ENCODE measurements at places on chromosomes 4 and X.
A peak's percentile ranks its signal among the peaks of the same experiment; 100 is the strongest.

DNA sequence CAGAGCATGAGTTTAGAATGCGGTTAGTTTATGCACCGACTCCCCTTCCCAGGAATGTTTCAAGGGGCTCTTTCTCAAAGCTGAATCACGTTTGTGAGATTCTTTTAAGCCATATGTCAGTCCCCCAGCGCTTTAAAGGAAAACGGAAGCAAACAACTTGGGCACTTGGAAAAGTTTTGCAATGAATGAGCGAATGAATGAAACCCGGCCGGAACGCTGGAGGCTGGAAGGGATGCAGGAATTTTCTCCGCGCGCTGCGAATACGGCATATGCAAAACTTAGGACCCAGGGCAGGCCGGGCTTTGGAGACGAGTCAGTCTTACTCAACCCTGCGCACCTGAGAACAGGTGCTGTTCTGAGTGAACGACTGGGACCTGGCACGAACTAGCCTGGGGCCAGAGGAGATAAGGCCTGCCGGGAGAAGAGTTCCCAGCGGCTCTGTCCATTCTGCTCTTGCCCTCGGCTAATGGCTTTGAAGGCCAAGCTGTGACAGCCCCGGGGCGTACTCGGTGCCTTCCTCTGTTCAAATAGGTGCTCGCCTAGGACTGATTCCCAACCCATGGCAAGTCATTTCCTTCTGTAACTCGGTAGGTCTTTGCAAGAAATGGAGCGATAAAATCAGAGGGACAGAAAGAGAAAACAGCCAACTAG is 743 bp upstream of the NRK start:
- DNase-seq: no peak

- peak; percentile 51 for DNase-seq
Measured at GRCh38 chr4:139314047-139314800, 11.9 kb upstream of the NDUFC1 start.

DNA sequence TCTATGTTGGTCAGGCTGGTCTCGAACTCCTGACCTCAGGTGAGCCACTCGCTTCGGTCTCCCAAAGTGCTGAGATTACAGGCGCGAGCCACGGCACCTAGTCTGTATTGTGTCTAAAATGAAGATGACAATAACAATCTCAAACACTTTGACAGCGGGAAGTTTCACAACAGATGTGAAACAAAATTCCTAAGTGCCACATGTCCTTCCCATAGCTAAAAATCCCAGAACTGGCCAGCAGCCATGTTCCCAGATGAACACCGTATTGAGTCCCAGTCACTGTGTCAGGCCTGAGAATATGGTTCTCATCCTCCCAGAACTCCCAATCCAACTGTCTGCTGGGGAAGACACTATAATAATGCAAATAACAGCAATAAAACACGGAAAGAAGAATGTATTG is 16.4 kb upstream of the KLHL8 start:
- no peak for DNase-seq

DNA sequence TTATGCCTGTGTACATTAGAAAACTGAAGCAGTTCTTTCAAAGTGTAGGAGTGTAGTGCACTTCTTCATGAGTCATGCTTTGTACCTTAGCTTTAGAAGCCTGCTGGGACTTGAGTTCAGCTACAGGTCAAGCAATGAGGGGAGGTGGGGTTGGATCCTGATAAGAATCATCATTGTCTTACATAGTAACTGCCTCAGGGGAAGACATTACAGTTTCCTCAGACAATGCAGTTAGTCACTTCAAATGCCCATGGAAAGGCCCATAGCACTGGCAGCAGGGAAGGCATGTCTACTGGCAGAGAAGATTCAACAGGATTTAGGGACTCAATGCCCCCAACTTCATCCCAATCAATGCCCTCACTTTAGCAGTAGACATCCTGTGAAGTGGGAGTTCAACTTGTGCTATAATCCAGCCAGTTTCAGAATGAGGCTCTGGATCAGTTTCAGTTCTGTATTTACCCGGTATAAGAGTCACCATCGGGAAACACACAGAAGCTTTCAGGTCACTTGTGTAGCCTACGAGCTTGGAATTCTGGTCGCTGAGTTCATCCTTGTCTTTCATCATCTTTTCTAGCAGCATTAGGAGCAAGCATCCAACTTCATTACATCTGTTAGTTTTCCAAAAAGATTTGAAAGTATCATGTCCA is 1216.5 kb downstream of the RAPGEF2 start:
- no peak for DNase-seq

- no peak for DNase-seq
Measured at GRCh38 chrX:136221851-136222513, 29.2 kb downstream of the MAP7D3 start.

GRCh38 chrX:20029728-20030127 is 38.9 kb upstream of the BCLAF3 start:
- no peak for DNase-seq

DNA sequence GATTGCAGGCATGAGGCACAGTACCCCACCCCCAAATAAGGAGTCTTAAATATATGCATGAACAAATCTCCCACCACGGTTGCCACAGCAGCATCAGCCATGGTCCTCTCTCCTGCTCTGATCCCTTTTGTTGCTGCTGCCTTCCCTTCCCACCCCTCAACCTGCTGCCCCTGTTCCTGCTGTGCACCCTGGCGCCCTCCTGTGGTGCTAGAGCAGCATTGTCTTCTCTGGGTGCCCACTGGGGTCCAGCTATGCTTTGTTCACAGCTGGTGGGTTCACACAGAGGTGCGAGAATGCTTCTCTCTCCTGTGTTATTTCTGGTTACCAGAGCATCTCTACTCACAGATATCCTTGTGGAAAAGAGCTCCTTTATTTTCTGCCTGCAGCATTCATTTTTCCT is 116.2 kb downstream of the GATB start:
- no peak for DNase-seq

GRCh38 chrX:27555514-27555913 is 34.6 kb upstream of the DCAF8L2 start:
- DNase-seq: no peak

DNA sequence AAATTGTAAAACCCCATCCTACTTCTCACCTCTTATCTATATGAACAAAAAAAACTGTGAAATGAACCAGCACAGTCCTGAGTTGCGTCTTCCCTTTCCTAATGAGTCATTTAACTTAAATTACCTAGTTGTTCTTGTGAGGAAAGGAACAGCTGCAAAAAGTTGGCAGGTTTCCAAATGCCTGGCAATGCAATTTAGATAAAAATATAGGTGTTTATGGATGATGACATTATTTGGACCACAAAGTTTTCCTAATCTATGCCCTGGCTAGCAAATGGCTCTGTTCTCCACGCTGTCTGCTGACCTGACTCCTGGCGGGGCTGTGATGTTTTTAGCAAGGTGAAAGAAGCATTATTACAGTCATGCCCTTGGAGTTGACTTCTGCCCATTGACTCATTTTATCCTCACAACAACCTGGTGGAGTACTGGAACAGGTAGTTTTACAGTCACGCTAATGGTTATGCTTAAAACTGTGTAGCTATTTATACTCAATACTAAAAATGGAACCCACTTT is 29.8 kb upstream of the RELL1 start:
- DNase-seq: no peak

DNA sequence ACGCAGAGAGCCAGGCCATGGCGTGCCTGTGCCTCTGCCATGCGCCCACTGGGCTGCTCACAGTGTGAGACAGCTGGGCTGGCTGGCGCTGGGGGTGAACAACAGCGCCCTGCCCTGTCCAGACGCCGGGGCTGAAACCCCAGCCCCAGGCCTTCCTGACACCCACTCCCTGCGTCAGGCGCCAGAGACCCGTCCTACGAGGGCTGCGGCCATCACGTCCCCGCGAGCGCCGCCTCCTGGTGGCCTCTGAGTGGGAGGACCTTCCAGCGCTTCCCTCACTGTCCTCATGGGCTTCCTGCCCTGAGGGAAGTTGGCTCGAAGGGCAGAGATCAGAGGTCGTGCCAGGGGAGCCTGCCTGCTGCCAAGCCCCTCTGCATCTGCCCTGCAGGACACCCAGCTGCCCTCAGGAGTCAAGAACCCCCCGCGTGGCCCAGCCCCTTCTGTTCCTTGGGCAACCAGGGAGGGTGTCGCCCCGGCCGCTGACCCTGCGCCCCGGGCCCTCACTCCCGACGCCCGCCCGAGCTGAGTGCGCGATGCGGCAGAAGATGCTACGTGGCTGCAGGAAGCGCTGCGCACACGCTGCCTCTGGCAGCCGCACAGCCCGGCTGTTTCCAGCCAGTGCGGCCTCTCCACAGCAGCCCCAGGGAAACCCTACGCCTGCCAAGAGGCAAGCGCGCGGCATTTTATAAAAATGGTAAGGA is 16.2 kb downstream of the NELFA start:
- DNase-seq: no peak

- no peak for DNase-seq
Measured at GRCh38 chr4:150256841-150257730, 178.8 kb downstream of the DCLK2 start.

DNA sequence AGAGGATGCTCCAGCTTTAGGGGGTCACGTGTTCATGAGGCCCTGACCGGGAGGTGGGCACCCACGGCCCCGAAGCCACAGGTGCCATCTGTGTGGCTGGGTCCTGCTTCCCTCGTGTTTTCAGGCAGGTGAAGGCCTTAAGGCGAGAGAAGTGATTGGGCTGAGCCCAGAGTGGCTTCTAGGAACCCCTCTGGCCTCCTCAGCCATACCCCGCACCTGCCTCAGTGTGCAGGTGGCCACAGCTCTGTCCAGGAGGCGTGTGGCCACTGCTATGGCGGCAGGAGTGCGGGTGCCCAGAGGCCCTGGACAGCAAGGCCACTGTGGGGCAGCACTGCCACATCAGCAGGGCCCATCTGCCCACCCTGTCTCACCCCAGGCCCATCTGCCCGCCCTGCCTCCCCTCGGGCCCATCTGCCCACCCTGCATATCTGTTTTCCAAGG is 25.0 kb downstream of the NKX1-1 start:
- no peak for DNase-seq

GRCh38 chr4:57182132-57182874 is 72.1 kb upstream of the IGFBP7 start:
- no peak for DNase-seq

DNA sequence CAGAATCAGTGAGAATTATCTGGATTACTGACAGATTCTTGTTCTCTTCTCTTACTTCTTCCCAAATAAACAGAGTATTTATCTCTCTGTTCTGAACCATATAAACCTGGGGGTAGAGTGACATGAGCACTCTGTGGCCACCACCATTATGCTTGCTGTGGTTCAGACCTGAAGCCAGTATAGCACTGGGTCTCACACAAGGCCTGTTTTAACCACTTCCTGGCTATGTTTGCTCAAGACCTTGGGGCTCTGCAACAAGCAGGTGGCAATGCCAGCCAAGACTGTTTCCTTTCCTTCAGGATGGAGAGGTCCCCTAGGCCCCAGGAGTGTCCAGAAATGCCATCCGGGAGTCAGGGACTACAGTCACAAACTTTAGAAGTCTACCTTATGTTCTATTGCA is 21.7 kb upstream of the HEPH start:
- DNase-seq: no peak

GRCh38 chrX:26557691-26558321 is 341.8 kb downstream of the MAGEB5 start:
- DNase-seq: no peak

GRCh38 chr4:7190691-7191545 is 1.4 kb upstream of the SORCS2 start:
- no peak for DNase-seq

GRCh38 chr4:3829956-3830773 is 64.0 kb downstream of the ADRA2C start:
- DNase-seq: no peak

DNA sequence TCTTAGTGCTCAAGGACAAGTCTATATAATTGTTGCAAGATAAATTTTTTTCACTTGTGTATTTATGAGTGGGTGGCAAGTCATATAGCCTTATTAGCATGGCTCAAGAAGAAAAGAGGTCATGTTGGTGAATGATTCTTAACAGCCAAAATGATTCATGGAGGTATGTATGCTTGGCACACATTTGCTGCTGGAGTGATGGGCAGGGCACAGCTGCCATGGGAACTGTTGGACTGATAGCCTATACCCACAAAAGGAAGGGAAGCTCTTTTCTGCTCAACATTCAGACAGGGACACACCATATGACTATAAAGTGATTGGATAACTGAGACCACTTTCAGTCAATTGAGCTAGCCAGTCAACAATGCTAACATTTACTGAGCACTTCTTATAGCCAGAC is 46.8 kb upstream of the PITX2 start:
- no peak for DNase-seq

GRCh38 chrX:105658136-105658535 is 164.2 kb upstream of the NRK start:
- no peak for DNase-seq

GRCh38 chr4:142350871-142351270 is 495.2 kb downstream of the INPP4B start:
- DNase-seq: no peak

DNA sequence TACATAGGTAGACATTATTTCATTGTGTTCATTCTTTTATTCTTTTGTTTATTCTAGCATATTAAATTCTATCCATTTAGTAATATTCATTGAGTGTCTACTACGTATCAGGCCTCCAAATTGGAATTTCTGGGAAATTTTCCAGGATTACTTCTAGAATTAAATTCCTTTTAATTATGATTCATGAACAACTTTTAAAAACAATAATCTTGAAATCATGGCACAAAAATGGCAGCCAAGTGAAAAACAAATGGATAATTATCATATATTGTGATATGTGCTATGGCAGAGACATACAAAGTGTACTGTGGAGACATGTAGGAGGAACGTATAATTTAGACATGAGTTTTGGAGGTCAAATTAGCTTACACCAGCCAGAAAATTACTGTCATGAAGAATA is 868.5 kb downstream of the FAT4 start:
- no peak for DNase-seq

DNA sequence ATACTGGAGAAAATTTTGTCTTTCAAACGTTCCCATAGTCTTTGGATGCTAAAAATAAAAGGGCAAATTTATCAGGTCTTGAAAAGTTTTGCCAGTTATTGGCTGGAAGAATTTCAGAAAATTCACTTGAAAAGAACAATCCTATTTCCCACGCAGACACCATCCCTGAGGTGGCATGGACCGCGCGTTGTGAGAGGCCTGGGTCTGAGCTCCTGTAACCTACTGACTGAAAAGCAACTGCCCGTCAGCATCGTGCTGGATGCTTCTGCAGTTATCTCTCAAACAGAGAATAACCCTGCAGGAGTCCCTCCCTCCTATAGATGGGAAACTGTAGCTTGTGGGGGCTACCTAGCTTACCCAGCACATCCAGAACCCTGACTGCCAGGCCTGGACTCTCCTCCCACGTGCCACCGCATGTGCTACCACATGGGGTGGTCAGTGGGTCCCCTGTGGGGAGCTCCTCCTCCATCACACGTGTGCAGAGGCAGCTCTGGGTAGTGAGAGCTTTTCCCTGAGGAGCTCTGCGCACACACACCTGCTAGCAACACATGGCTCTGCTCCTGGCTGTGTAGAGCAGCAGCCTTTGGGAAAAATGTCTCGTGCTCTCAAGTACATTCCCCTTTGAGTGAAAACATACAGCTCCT is 36.1 kb downstream of the NSG1 start:
- DNase-seq: no peak
